ENCODE measurements at places on chromosomes 6 and 20.

DNA sequence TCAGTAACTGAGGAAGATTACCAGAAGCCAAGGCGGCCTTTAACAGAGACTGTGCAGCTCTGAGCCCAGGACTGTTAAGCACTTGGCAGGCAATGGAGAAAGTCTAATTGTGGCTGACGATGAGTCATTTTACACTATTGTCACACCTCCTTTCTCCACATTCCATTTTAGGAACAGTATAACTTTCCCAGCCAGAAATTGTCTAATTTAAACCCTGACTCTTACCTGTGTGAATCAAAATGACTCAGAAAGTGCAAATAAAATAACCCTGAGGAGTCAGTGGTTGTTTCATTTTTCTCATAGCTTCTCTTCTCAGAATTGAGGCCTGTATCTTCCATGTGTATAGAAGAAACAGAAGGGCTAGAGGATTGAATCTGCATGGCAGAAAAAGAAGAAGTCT is 40.0 kb upstream of the OPN5 start:
- DNase-seq: no peak
- peaks cover 4% of the 10 kb centered on the region for H3K27me3 ChIP-seq
- no peak overlapping the region for H3K27ac ChIP-seq
- no peaks in the 10 kb centered on the region for H3K4me1 ChIP-seq
- H3K4me3 ChIP-seq: no peak overlapping the region

- H3K4me1 ChIP-seq: peaks cover 8% of the 10 kb centered on the region
- H3K27ac ChIP-seq: no peak overlapping the region
- no peak overlapping the region for H3K4me3 ChIP-seq
- no peaks in the 10 kb centered on the region for H3K27me3 ChIP-seq
- no peaks in the 10 kb centered on the region for H3K36me3 ChIP-seq
- no peak for DNase-seq
Observed at GRCh38 chr6:5472571-5472970, 211.3 kb downstream of the FARS2 start.

DNA sequence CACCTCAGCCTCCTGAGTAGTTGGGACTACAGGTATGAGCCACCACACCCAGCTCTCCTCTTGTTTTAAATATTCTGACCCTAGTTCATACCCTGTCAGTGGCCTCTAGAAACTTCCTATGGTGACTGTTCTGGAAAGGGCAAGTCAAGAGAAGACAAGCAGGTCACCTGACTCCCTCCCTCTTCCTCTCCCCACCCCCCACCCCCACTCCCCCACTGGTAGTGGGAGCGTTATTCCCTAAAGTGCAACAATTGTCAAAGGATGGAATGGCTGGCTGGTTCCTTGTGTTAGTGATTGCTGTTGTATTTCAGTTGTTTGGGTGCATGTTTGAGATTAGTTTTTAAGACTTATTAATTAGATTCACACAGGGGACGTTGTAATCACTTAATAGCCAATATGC is 136.1 kb downstream of the CARMIL1 start:
- H3K4me1 ChIP-seq: peaks cover 9% of the 10 kb centered on the region
- H3K4me3 ChIP-seq: no peak overlapping the region
- H3K36me3 ChIP-seq: no peaks in the 10 kb centered on the region
- no peak for DNase-seq

GRCh38 chr20:41888434-41888833 is 270.3 kb upstream of the CHD6 start:
- no peak overlapping the region for H3K27ac ChIP-seq
- no peaks in the 10 kb centered on the region for H3K4me1 ChIP-seq
- H3K36me3 ChIP-seq: no peaks in the 10 kb centered on the region
- no peak overlapping the region for H3K4me3 ChIP-seq

DNA sequence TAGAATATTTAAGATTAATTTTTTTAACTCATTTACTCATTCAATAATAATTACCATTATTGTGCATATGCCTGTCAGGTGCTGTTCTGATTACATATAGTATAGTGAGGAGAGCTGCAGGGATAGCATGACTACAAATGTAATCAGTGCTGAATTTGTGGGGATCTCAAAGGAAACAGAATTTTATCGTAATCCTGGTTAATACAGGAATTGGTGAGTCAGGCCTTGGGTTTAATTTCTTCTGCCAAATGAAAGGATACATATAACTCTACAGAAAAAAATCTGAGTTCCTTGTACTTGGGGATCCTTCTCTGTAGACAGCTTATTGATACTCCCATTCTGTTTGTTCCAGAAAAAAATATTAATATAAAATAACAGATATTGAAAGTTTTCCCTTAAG is 297.2 kb downstream of the GJA1 start:
- no peaks in the 10 kb centered on the region for H3K4me1 ChIP-seq
- H3K4me3 ChIP-seq: no peak overlapping the region
- H3K36me3 ChIP-seq: no peaks in the 10 kb centered on the region
- no peaks in the 10 kb centered on the region for H3K27me3 ChIP-seq
- no peak overlapping the region for H3K27ac ChIP-seq

DNA sequence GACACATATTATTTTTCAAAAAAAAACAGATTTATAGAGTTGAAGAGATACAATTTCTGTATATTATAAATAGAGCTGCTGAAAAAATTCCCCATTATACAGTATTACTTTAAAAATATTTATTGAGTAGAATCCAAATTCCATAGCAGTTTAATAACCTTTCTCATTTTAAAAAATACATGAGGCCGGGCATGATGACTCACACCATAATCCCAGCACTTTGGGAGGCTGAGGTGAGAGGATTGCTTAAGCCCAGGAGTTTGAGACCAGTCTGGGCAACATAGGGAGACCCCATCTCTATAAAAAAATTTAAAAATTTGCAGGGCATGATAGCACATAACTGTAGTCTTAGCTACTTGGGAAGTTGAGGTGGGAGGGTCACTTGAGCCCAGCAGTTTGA is 13.0 kb downstream of the ATRN start:
- H3K4me3 ChIP-seq: no peak overlapping the region
- no peaks in the 10 kb centered on the region for H3K4me1 ChIP-seq
- H3K27me3 ChIP-seq: peaks cover 1% of the 10 kb centered on the region
- H3K27ac ChIP-seq: no peak overlapping the region
- DNase-seq: no peak

GRCh38 chr6:148681666-148682065 is 65.2 kb upstream of the UST start:
- DNase-seq: no peak
- no peak overlapping the region for H3K4me3 ChIP-seq
- no peaks in the 10 kb centered on the region for H3K4me1 ChIP-seq
- no peaks in the 10 kb centered on the region for H3K36me3 ChIP-seq
- no peak overlapping the region for H3K27ac ChIP-seq
- H3K27me3 ChIP-seq: peaks cover 8% of the 10 kb centered on the region

DNA sequence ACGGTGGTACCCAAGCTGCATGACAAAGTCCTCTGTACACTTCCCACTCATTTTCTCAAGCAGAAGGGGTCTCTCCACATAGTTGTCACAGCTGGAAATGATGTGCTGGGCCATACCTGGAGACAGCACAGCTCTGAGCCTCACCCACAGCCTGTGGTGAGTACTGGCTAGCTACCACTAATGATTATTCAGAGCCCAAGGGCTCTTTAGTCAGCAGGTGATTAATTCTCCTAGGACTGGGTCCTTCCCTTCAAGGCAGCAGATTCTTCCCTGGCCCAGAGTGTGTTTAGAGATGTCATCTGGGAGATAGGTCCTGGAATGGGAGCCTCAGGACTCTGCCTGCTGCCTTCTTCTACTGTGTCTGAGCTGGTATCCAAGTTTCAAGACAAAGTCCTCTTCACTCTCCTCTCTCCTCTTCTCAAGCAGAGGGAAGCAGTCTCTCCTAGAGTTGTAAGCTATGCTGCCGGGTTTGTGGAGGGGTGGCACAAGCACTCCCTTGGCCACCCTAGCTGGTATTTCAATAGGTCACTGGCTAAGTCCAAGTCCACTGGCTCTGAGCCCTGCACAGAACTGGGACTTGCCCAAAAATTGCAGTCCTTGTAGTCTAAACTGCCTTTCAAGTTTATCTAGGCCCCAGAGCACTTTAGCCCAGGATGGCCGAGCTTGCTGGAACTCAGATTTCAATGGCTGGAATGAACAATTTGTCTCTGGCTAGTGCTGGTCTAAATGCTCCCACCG is 49.8 kb upstream of the VGLL2 start:
- H3K27ac ChIP-seq: no peak overlapping the region
- no peaks in the 10 kb centered on the region for H3K36me3 ChIP-seq

GRCh38 chr6:135086414-135086764 is 31.8 kb upstream of the HBS1L start:
- H3K4me1 ChIP-seq: peaks cover 62% of the 10 kb centered on the region
- no peak for DNase-seq
- H3K36me3 ChIP-seq: peaks cover 14% of the 10 kb centered on the region
- peak overlapping the region; percentile 76 for H3K4me3 ChIP-seq
- peak overlapping the region; percentile 94 for H3K27ac ChIP-seq

GRCh38 chr20:32368925-32369324 is 10.8 kb downstream of the ASXL1 start:
- H3K4me3 ChIP-seq: no peak overlapping the region
- H3K27me3 ChIP-seq: no peaks in the 10 kb centered on the region
- peaks cover 32% of the 10 kb centered on the region for H3K36me3 ChIP-seq
- H3K4me1 ChIP-seq: peaks cover 44% of the 10 kb centered on the region
- DNase-seq: no peak
- no peak overlapping the region for H3K27ac ChIP-seq

DNA sequence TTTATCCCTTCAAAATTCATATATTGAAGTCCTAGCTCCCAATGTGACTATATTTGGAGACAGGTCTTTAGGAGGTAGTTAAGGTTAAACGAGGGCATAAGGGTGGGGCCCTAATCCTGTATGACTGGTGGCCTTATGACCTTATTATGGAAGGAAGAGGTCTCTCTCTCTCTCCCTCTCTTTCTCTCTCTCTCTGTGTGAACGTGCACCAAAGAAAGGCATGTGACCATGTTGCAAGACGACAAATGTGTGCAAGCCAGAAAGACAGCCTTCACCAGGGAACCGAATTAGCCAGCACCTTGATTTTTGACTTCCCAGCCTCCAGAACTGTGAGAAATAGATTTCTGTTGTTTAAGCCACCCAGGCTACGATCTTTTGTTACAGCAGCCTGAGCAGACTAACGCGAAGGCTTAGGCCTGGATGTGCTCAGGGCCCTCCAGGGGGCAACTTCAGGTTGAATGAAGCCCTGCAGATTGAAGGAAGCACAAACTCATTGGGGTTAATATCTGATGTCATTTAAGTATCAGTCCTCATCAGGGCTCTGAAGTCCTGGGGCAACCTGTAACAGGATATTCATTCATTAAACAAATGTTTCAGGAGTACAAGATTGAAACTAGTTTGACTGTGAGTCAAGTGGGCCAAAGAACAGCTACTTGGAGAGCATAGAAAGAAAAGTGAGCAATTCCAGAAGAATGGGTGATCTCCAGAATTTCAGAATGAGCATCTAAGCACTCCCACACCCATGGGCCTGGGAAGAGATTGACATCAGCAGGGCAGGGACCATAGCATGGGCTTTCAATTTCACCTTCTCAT is 157.4 kb upstream of the TNFAIP3 start:
- peaks cover 8% of the 10 kb centered on the region for H3K36me3 ChIP-seq
- no peak overlapping the region for H3K4me3 ChIP-seq
- DNase-seq: peak; percentile 68
- no peaks in the 10 kb centered on the region for H3K27me3 ChIP-seq

DNA sequence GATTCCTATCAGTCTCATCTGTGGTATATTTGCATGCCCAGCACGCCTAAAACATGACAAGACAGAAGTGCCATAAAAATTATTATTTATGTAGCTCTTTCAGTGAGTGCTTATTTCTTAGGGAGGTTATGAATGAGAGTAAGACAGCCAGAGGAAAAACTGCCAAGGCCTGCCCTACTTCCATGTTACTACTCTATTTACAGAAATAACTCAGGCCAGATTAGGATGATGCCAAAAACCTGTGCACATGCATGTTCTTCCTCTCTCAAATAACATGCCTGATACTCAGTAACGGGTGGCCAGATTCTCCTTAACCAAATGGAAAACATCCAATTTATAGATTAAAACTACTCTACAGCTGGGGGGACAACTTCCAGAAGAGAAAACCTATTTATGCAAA is 45.7 kb downstream of the ILRUN start:
- H3K4me3 ChIP-seq: no peak overlapping the region
- H3K4me1 ChIP-seq: peaks cover 25% of the 10 kb centered on the region
- no peak for DNase-seq
- H3K27me3 ChIP-seq: no peaks in the 10 kb centered on the region
- peaks cover 34% of the 10 kb centered on the region for H3K36me3 ChIP-seq

GRCh38 chr20:31788578-31788977 is 30.6 kb upstream of the MYLK2 start:
- H3K4me3 ChIP-seq: no peak overlapping the region
- no peak overlapping the region for H3K27ac ChIP-seq
- DNase-seq: no peak
- peaks cover 42% of the 10 kb centered on the region for H3K36me3 ChIP-seq
- H3K4me1 ChIP-seq: no peaks in the 10 kb centered on the region
- H3K27me3 ChIP-seq: no peaks in the 10 kb centered on the region

GRCh38 chr20:21395666-21396598 is 1.4 kb downstream of the NKX2-4 start:
- H3K27me3 ChIP-seq: peaks cover 78% of the 10 kb centered on the region
- peak; percentile 30 for DNase-seq
- H3K4me1 ChIP-seq: peaks cover 19% of the 10 kb centered on the region
- H3K27ac ChIP-seq: no peak overlapping the region
- H3K36me3 ChIP-seq: peaks cover 8% of the 10 kb centered on the region
- H3K4me3 ChIP-seq: peak overlapping the region; percentile 72

DNA sequence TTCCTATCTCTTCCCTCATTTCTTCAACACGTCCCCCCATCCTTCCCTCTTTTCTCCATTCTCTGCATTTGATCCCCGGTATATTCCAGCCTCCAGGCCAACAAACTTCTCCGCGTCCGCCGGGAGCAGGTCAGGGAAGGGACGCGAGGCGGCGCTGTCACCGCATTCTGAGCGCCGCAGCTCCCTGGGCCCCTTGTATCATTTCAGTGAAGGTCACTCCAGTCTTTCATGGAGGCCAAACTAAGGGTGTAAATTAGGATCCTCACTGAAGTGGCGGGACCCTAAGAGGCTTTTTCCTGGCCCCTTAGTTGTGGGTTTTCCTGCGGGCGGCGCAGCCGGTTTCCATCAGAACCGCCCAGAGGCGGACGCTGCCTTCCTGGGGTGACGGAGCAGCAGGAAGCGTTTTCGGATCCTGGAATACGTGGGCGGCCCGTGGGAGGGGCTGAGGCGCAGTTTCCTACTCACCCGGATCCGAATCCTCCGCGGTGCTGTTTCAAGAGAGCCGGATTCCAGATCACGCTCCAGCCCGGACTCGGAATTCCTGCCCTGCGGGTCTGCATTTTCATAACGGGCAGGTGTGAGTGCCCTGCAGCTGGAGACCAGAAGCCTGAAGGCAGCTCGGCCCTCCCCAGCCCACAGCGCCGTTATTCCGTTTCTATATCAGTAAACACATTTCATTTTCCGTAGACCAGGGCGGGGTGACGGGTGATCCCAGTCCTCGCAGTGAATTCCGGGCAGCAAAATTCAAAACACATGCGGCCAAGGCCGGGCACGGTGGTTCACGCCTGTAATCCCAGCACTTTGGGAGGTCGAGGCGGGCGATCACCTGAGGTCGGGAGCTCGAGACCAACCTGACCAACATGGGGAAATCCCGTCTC is 3.6 kb upstream of the MICA start:
- H3K27ac ChIP-seq: peak overlapping the region; percentile 92
- peaks cover 7% of the 10 kb centered on the region for H3K27me3 ChIP-seq
- H3K36me3 ChIP-seq: peaks cover 7% of the 10 kb centered on the region
- H3K4me1 ChIP-seq: peaks cover 46% of the 10 kb centered on the region
- peak; percentile 76 for DNase-seq
- peak overlapping the region; percentile 86 for H3K4me3 ChIP-seq

Measured in T-helper 2 cell treated with Interferon-gamma antibody and Interleukin-4, amounts not matched to agents 5 μg/mL and 100 μg/mL, for 36 hours (primary cell).